ENCODE measurements at places on chromosomes 4 and X.

DNA sequence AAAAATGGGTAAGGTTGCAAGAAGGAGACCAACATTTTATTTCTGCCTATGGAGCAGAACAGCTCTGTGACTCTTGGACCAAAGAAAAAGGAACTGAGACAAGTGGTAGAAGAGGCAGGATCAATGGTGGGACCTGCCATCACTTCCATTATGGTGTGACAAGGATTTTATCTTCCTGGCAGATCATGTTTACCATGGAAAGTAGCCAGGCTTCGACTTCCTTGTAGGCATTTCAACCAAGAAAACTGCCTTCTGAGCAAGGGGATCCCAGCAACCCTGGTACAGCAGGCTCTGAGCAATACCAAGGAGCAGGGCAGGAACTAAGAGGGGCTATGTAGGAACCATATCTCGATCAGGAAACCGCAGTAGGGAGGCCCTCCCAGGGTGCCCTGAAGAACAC, 317.4 kb downstream of the IQCM start:
- DNase-seq = no peak

GRCh38 chrX:150405006-150405405, 41.9 kb downstream of the MAMLD1 start:
- DNase-seq = no peak

DNA sequence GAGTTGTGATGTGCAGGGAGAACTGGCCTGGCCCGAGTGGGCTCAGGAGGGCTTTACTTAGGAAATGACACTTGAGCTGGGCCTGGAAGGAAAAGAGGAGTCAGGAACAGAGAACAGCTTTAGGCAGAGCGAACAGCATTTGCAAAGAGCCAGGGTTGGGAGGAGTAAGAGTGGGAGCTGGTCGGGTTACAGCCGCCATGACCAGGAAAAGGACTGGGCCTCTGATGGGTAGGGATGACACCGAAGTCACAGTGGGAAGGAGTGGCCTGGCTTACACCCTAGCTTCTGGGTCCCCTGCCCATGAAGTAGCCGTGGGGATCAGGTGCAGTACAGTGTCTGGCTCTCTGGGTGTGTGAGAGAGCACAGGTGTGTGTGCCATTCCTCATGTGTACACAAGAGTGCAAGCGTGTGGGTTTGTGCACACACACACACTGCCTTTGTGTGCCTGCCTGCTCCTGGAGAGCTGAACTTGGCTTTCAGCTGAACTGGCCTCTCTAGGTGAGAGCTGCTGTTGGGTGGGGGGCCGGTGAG, 31.6 kb downstream of the TRMT44 start:
- DNase-seq = no peak

DNA sequence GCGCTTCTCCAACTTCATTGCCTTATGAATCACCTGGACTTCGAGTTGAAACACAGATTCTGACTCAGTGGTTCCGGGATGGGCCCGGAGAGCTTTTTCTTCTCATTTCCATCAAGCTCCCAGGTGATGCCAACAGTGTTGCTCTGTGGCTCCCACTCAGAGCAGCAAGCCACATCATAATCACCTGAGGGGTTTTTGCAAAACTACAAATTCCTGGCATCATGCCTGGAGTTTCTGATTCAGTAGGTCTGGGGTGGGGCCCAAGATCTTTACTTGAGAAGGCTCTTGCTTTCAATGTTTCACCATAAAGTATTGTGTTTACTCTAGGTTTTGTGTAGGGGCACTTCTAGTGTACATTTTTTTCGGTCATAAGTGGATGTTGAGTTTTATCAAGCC, 7.0 kb downstream of the MTM1 start:
- peak; percentile 67 for DNase-seq
